ENCODE measurements at places on chromosomes 12 and 14.

GRCh38 chr12:40015345-40015744 is 90.5 kb downstream of the SLC2A13 start:
- no peak for DNase-seq

DNA sequence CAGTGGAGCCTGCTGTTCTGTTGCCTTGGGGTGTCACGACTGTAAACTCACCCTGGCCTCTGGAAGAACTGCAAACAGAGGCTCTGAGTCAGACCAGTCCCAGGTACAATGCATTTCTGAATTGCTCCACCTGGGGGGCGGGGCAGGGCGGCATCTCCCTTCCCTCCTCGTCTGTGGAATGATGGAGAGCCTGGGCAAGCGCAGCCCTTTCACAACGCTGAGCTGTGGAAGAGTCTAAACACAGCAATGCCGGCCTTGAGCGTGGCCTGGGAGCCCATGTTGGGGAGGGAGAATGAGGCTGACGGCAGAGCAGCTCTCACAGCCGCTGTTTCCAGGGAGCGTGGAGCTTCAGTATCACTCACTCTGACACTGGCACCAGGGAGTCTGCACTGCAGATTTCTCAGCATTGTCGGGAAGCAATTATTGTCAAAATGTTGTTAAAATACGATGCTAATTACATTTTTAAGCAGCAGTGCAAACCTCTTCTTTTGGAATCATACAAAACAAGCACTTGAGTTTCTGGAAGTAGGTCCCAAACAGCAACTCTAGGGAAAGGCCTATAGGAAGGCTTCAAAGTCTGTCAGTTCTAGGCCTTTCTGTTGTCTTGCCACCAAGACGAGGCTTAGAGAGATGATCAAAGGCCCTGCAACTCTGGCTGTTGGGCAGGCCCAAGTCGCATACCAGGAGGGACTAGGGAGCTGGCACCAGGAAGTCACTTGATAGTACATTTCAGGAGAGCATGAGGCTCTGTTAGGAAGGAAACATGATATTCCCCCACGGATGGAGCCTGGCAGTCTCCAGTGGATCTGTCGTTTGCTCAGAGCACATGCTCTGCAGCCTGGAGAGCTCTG is 244.0 kb upstream of the FKBP4 start:
- no peak for DNase-seq

DNA sequence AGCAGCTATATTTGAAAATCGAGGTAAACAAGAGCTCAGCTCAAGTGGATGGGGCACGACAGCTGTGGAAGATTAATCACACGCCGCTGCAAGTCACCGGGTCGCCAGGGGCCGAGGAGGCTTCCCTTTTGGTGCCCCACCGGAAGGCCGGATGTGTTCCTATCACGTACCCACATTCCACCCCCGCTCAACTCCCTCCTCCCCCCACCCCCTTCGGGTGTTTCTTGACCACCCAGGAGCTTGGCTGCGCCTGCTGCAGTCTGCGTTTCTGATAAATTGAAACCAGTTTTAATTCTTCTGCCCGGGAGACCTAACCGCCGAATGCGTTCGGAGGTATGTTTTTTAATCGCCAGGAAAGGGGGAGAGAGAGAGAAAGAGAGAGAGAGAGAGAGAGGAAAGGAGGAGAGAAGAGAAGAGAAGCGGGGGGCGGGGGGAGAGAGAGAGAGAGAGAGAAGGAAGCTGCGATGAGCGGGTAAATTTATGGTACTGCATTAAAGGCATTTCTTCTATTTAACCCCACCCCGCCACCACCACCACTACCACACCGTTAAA is 1.8 kb downstream of the SLC8A3 start:
- DNase-seq, result no peak

DNA sequence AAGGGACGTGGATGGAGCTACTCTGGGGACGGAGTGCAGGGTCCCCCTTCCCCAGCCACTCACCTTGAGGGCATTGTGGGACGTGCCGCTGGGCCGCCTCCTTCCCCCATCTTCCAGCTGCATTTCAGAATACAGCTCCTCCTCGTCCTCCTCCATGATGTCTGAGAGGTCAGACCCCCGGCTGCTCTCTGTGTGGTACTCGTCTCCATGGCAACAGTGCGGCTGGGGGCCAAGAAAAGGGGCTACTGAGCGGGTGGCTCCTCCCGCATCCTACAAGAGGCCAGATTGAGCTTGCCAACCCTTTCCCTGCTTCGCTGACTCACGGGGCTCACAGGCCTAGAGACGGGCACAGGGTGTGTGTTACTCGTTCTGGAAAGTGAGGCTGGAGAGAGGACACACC is 90.4 kb downstream of the PIWIL1 start:
- no peak for DNase-seq

DNA sequence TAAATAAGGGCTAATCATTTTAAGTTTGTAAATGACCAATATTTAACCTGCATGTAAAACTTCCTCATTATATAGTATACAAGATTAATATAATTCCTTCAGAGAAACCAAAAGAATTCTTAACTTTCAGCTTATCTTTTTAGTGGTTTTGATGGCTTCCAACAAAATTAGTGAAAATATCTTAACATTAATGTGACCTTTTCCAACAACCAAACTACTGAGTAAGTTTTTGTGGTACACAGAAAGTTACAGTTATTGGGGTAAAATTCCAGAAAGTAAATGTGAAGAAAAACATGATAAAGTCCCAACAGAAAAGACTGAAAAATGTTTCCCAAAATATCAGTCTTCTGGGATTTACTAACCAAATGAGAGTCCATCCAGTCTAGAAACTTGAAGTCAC is 111.0 kb upstream of the PDE3A start:
- DNase-seq, result no peak

DNA sequence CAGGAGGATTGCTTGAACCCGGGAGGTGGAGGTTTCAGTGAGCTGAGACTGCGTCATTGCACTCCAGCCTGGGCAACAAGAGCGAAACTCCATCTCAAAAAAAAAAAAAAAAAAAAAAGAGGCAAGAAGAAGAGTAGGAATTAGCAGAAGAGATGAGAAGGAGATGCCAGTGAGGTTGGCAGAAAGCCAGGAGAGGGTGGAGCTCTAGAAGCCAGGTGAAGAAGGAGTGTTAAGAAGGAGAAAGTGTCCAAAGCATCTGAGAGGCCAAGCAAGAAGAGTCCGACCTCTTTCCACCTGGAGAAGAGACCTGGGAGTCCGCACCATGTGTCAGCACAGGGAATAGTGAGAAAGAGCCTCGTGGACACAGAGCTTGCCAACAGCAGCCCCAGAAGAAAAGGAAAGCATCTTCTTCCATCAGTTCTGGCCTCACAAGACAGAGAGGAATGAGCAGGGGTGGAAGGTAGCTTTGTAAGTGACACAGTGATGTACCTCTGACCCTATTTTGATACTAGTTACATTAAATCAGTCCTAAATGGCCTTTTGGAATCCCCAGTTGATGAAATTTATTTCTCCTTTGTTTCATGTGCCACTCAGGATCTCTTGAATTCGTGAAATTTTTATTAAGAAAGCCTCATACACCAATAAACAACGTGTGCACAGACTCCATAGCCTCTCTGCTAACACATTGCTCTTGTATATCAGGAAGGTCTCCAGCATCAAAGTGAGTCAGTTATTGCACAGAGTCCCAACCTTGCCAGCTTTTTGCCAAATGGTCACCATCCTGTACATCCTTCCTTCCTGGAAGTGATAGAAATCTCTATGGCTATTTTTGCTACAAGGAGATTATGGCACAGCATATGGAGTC is 70.6 kb downstream of the SAMD4A start:
- DNase-seq, result no peak

DNA sequence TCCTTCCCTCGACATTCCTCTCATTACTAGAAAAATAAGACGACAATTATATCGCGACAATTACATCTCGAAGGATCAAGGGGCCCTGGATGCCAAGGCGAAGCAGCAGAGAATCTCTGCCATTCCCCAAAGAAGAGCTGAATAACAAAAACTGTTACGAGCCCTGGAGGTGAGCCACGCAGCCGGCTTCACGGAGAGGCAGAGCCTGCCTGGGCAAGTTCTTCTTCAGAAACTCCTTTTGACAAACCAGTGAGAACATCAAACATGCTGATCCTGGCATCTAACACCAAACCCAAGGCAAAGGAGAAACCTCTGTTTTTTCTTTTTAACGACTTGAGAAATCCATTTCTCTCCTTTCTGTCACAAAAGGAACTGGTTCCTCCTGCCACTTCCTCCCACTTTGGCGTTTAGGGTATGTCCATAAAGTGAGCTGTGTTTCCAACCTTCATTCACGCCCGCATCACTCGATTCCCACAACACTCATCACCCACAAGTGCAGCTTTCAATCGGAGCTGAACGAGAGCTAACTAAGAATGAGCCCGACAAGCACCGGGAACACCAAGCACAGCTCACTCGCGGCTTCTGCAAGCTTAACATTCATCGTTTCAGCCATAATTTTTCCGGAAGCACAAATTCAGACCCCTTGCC is 21.5 kb downstream of the CCDC88C start:
- no peak for DNase-seq

DNA sequence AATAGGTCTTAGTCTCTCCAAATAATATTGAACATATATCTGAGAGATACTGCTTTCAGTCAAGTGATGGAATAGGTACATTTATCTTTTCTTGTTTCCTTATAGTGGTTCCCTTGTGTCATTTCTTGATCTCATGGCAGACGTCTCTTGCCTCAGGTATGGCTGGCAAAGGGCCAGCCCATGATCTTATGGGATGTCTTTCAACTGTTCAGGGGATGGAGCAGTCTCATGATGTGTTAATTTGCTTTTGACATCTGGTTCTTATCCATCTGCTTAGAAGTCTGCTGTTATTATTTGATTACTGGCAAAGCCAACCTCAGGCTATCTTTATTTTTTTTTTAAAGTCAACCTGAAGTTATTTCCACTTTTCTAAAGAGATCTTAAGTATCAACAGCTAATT is 262.9 kb downstream of the TMEM117 start:
- no peak for DNase-seq

DNA sequence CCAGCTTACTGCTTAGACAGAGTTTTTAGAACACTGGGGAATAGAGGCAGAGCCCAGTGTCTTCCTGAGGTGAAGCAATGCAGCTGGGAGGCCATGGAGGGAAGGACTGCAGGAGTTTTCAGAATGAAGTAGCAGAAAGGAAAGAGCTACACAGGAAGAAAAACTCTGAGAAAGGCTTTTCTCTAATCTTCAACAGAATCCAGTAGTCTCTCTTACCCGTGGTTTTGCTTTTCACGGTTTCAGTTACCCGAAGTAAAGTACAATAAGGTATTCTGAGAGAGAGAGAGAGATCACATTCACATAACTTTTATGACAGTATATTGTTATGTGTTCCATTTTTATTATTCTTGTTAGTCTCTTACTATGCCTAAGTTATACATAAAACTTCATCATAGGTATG is 761.6 kb downstream of the BCL11B start:
- no peak for DNase-seq

DNA sequence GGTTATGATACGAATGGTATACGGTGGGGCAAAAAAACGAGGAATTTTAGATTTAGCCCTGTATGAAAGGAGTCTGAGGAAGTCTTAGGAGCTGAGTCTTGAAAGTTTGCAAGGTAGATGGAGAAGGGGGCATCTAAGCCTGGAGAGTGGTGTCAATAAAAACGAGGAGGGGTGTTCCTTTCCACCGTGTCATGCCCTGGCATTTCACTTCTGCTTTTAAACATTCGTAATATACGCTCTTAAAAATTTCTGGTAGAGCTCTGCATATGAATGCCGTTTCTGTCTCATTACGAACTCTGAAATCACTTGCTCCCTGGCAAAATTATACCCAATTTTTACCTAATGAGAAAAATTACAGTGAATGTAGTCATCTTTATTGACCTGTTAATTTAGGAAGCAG is 170.2 kb downstream of the ERC1 start:
- DNase-seq, result no peak

DNA sequence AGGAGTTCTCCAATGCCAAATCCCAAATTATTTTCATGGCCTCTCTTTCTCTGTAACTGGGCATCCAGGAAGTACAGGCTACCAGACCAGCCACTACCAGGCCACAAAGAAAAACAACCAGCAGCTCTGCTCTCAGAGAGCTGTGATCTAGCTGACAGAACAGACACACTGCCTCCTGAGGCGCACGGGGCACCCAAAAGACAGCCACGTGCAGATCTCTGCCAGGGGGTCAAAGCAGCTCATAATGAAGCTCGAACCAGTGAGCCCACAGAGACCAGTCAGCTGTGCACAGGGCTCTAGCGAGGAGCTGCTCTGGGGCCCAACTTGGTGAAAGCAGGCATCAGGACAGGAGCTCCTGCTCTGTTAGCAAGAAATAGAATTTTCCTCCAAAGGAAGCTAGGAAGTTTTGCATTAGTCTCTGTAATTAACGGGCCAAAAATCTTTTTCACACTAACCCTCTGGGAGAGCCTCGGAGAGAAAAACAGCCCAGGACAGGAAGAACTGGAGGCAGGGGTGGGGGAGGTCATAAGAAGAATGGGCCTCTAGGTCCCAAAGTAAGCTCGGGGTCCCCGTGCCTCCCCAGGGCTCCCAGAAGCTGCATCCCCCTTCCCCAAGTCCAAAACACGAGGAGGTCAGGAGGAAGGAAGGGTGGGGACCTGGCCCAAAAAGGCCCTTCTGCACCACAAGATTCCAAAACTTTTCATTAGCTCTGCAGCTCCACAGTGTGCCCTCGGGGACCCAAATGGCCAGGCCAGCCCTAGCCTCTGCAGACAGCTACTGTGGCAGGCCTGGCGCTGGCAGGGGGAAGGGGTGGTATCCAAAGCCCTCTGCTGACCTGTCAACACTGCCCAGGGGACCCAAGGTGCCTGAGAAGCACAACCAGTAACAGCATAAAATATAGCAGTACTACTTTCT is 30.2 kb downstream of the ACTN1 start:
- DNase-seq, result peak; percentile 12

GRCh38 chr12:106106892-106107291 is 31.9 kb downstream of the NUAK1 start:
- no peak for DNase-seq

- no peak for DNase-seq
Observed at GRCh38 chr14:31078766-31079165, 52.6 kb upstream of the STRN3 start.

DNA sequence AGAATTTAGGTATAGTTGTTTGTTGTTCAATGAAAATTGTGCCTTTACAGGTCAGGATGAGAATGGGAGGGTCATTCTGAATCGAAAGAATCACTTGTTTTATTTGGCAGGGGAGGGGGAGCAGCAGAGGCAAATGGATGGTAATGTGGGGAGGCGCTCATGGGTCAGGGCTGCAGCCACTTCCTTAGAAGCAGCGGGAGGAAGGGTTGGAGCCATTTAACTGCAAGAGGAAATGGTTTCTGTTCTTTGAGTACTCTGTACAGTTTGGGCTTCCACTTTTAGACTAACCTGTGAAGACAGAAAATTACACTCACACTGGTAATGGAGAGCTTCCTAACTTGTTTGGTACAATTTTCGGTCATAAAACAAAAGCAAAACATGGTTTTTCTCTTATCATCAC is 57.2 kb downstream of the PIWIL1 start:
- DNase-seq, result no peak

- DNase-seq, result no peak
Observed at GRCh38 chr12:94561943-94562411, 88.4 kb downstream of the TMCC3 start.

- DNase-seq, result no peak
Observed at GRCh38 chr12:100661300-100661951, 87.9 kb downstream of the GAS2L3 start.

- no peak for DNase-seq
Observed at GRCh38 chr12:28303192-28303591, 112.9 kb downstream of the CCDC91 start.
